ENCODE measurements at places on chromosomes 1 and 21.

GRCh38 chr1:38000529-38001455 is 4.5 kb downstream of the FHL3 start:
- DNase-seq = no peak

DNA sequence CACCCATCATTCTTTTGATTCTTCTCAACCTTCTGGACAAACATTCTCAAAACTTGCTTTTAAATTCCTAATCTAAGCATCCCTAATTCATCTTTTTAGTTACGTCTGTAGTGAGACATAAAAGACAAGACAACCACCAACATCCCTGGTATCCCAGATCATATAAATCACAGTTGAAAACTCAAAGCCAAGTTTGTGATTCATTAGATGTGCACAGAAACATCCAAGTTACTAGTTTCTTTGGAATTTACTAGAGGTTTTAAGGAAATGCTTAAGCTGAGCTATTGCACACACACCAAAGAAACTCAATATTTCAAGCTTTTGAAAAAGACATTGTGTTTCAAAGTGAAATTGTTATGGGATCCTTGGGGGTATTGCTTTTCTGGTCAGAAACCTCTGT is 47.6 kb downstream of the ATP6V1G3 start:
- peak; percentile 69 for DNase-seq

DNA sequence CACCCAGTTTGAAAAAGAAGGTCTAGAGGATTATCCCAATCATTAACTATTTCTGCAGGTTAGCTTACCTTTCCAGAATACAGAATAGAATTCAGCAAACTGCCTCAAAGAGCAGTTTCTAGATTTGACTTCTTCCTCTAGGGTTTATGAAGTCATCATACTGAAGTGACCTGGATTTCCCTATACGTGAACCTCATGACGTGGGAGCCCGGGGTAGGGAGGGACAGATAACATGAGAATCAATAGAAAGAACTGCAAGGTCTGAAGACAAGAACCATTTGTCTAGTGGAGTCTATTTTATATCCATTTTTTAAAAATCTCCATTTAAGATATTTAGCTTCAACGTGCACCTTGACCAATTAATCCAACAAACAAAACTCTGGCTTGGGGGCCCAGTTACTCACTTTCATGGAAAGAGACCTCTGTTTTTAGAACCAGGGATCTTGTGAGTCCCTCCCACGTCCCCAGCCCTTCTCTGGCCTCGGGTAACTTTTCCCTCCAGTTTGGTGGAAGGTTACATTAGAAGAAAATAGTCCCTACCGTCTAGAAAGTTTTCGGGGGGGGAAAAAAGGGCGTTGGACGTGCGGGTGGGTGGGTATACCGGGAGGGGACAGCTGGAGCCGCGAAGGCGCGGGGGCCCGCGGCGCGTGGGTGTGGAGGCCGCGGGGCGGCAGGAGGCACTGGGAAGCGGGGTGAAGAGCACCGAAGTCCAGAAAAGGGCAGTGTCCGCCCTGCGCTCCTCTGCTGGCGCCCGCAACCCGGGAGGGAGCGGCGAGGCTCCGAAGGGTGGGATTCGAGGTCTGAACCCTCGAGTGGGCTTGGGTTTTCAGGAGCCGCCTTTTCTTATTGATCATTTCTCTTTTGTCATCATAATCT is 13.8 kb upstream of the POGZ start:
- DNase-seq = no peak

DNA sequence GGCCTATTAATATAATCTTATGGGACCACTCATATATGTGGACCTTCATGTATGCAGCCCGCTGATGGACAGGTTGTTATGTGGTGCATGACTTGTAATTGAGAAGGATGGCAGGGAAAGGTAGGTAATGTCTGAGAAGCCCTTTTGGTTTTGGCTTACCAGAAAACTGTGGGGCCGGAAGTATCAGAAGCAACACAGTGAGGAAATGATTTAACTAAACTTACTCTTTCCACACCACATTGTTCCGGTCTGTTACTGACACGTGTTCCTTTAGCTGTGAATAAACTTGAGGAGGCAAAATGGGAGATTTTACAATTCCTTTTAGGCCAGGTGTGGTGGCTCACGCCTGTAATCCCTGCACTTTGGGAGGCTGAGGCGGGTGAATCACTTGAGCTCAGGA is 32.4 kb downstream of the KIF1B start:
- no peak for DNase-seq

DNA sequence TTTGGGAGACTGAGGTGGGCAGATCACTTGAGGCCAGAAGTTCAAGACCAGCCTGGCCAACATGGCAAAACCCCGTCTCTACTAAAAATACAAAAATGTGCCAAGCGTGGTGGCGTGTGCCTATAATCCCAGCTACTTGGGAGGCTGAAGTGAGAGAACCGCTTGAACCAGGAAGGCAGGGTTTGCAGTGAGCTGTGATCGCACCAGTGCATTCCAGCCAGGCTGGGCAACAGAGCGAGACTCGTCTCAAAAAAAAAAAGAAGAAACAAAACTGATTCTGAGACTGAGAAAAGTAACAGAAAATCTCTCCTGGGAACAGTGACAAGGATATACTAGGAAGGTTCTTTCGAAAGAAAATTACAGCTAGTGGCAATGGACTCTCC is 20.9 kb downstream of the USP48 start:
- no peak for DNase-seq

GRCh38 chr1:225700889-225701465 is 48.1 kb upstream of the ENAH start:
- no peak for DNase-seq

DNA sequence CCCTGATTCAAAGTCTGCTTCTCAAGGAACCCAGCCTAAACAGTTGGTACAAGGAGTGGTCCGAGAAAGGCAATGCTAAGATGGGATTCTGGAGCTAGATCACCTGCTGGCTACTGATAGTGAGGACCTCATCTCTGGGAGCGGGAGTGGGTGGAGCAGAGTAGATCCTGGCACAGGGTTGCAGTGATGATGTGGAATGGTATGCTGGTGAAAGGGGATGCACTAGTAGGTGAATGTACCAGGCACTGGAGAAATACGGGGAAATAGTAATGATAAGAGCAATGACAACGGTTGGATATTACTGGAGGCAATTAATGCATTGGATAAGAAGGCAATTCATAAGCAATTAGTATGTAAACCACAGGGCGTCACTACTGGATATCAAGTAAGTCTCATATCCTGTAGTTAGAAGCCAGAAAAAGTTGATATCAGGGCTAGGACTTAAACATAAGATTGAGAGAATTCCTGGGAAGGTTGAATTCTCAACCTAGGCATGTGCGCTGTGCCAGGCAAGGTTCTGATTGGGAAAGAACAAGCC is 169.2 kb upstream of the LMO4 start:
- no peak for DNase-seq

DNA sequence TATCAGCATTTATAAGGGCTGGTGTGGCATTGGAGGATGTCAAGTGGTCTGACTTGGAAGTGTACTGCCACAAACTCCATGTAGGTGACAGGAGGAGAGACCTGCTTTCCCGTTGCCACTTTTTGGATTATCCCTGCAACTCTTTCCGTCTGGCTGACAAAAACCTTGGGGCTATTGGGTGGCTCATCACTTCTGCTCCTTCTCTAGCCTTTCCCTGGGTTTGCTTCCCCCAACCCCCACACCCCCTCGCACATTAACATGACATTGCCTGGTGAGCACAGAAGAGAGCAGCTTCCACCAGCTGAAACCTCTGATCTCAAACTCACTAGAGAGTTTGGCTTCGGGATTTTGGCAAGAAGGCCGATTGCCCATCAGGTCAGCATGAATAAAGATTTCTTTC is 39.2 kb downstream of the PROX1 start:
- DNase-seq = no peak

GRCh38 chr1:222124602-222125001 is 382.7 kb upstream of the DUSP10 start:
- peak; percentile 12 for DNase-seq

GRCh38 chr1:199449221-199449620 is 578.3 kb upstream of the NR5A2 start:
- DNase-seq = no peak

DNA sequence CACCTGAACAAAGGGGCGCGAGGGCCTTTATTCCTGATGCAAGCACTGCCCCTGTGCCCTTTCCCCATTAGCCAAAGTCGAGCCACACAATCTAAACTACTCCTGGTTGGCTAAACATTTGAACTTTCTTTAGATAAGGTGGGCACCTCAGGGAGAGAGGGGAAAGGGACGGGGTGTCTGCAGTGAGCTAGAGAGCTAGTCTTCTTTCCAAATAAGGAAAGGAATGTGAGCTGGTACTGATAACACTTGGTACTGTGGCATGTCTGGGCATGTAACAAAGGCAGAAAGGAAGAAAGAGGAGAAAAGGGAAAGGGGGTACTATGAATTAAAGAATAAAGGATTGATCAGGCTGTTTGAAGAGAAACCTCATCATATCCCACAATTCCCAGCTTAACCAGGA is 62.8 kb downstream of the OVGP1 start:
- no peak for DNase-seq

DNA sequence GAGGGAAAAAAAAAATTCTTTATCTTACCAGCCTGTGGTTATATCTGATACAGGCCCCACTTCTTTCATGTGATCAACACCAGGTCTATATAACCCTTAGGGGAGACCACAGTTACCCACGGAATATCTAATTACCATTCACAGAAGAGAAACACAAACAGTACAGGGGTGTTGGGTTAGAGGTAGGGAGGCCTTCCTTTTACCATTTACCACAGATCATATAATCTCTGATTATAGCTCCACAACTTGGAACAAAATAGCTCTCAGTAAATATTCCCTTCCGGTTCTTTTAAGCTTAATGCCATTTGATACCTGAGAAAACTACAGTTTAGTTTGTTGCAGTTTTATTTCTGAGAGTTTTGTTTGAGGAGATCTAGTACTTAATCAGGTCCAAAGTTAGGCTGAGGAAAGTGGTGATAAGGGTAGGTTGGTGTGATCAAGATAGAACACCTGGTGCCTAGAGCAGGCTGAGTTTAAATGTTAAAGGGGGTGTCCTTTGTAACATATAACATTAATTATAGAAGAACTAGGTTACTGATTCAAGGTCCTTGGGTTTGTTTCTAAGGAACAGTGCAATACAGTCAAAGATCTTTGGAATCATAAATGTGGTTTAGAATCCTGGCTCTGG is 14.1 kb downstream of the EPB41 start:
- no peak for DNase-seq

DNA sequence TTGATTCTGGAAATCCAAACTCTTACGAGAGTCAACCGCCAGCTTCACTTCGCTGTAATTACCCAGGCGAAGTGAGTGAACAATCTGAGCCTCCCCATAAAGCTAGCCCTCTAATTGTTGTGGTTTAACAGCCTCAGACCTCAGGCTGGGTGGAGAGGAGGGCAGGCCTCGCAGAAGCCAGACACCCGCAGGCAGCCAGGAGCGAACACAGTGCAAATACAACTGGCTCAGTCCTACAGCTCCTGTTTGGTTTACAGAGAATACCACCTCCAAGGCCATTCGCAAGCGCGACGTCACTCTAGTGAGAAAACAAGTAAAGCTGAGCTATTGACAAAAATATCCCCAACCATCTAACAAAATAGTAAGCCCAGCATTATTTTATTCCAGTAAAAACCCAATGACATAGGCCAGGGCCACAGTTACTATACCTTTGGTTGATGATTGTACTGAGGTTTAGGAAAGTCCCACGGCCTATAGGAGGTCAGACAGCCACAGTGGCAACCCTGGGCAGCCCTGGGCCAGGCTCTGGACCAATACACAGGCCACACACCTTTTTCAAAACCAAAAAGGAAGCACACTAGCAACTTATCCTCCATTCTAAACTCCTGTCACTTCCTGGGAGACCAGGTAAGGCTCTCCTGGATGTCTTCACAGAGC is 163.3 kb downstream of the ETS2 start:
- DNase-seq = no peak

- no peak for DNase-seq
Observed at GRCh38 chr1:157157501-157158190, 19.5 kb upstream of the ETV3 start.

- DNase-seq = no peak
Observed at GRCh38 chr1:45326627-45327623, at the start of gene HPDL. HPDL (plus strand) TSS chr1:45326895; CDS start chr1:45327149, 254 bp downstream.

GRCh38 chr1:175511496-175511895 is 231.9 kb downstream of the TNR start:
- DNase-seq = no peak

DNA sequence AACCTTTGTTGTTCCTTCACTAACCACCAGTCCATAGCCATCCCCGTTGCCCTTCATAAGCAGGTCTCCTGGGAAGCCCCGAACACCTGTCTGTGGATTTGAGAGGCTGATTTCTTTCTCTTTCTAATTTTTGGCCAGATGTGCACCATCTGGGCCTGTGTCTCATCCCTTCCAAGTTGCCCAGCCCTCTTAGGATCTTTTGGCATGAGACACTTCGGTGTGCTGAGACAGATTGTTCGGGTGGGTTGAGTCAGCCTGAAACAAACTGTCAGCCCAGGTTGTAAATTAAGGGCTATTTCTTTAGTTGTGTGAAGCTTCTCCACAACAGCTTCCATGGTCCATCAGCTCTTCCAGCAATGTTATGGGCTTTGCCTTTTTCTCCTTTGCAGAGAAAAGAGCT is 1.4 kb upstream of the DNAJC11 start:
- DNase-seq = no peak

DNA sequence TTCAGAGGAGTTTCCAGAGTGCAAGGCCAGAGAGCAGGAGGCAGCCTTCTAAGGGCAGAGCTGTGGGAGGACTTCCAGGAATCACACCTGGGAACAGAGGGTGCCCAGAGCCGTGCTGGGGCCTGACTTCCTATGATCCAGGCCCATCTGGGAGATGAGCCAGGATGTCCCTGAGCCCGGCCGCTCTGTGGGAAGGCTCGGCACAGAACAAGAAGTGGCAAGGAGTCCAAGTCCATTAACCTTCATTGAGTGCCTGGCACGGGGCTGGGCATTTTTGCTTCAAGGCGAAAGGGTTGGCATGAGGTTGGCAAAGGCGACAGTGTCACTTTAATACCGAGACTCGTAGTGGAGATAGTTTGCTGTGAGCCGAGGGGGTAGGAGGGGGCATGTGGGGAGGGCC is 18.2 kb downstream of the TMEM201 start:
- no peak for DNase-seq

GRCh38 chr1:44515416-44515815 is 110.4 kb downstream of the RNF220 start:
- no peak for DNase-seq

GRCh38 chr1:174702011-174702410 is 254.2 kb downstream of the GPR52 start:
- DNase-seq = no peak

- peak; percentile 26 for DNase-seq
Observed at GRCh38 chr1:24501371-24502064, 1.1 kb upstream of the RCAN3 start.

DNA sequence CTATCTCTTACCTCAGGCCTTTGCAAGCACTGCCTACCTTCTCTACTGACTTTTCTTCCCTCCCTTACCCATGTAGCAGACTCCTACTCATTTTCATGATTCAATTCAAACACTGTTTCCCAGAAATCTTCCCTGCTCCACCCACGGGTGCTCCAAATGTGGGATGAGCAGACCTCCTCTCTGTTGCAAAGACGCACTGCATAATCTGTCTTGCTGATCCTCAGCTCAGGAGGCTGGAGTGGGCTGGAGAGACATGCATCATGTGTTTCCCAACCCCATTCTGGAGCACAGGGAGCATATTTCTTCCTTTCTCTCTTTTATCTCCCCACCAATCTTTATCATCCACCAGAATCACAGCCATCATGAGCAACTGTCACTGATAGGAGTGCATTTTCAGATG is 459.9 kb upstream of the NFIA start:
- no peak for DNase-seq
